ENCODE measurements at places on chromosomes 1 and 21.

DNA sequence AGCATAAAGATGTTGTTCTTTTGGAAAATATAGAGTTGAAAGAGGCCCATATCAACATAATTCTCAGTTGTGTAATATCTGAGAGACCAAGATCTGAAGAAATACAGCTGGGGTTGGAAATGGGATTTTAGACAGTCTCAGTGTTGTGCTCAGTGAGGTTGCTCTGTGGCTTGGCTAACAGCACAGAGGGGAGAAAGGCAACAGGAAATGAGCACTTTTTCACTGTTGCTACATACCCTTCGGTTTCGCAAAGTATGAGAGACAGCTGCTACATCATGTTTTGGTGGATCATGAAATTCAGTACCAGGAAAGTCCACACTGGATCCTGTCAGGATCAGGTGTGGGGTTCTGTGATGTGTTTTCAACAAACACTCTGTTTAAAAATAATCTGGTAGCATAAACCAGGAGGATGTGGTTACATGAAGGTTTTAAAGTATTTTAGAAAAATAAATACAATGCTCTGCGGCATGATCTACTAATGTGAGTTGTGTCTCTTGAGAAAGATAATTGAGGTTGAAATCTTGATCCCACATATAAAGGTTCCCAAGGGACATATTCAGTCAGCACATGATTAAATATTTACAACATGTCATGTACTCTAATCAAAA lies 7.0 kb upstream of the GPR88 start:
- DNase-seq, result no peak

DNA sequence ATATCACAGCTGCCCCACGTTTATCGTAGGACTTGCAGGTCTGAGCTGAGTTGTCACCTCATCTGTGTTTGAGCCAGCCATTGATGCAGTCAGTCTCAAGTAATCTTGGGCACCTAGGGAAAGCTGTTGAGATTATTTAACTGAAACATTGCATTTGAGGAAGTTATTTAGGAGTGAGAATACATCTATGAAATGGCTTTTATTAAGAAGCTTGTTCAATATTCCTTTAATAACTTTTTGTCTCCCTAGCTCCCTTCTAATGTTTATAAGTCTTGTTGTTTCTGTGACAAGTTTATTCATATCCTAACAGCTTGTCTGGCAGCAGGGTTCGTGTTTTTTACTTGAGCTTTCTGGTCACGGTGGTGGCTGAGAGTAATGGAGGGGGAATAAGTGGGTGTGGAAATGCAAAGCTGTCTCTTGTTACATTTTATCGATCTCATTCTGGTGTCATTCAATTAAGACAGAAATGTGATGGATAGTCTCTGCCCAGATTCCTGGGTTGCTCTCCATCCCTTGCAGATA lies 555.9 kb downstream of the USP25 start:
- no peak for DNase-seq

GRCh38 chr21:22711636-22712035 lies 1713.4 kb downstream of the NCAM2 start:
- DNase-seq, result no peak

- no peak for DNase-seq
These were observed 2.0 kb upstream of the NID1 start for GRCh38 chr1:236066828-236067386.

DNA sequence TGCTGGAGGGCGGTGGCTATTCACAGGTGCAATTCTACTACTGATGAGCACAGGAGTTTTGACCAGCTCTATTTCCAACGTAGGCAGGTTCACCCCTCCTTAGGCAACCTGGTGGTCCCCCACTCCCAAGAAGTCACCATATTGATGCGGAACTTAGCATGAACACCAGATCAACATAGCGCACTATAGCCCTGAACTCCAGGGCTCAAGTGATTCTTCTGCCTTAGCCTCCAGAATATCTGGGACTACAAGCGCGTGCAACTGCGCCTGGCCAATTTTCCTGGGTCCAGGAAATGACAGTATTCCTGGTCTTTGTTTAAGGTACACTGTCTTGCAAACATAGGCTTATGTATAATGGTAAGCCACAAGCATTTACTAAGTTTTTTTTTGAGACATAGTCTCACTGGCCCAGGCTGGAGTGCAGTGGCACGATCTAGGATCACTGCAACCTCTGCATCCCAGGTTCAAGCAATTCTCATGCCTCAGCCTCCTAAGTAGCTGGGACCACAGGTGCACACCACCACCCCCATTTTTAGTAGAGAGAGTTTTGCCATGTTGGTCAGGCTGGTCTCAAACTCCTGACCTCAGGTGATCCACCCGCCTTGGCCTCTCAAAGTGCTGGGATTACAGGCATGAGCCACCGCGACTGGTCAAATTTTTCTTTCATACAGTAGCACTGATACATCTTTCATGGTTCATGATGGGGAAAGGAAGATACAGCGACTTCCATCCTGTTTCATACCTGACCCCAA lies 12.6 kb downstream of the MCL1 start:
- DNase-seq, result no peak

GRCh38 chr1:73411479-73411878 lies 786.5 kb downstream of the LRRIQ3 start:
- DNase-seq, result no peak

DNA sequence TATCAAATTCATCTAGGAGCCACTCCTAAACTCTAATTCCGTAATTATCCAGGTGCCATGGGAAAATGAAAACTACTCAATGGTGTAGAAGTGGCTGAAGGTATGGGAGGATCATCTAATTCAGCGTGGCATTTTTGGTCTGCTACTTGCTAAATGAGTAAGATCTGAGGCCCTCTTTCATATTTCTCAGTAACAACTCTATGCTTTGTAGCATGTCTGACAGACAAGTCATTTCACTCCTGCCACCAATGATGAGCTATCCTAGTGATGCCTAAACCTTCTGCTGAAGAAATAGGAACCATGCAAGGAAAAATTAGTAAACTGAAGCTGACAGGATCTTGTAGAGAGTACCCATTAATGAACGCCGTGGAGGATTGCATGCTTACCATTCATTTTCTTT lies 145.3 kb downstream of the NTNG1 start:
- no peak for DNase-seq

DNA sequence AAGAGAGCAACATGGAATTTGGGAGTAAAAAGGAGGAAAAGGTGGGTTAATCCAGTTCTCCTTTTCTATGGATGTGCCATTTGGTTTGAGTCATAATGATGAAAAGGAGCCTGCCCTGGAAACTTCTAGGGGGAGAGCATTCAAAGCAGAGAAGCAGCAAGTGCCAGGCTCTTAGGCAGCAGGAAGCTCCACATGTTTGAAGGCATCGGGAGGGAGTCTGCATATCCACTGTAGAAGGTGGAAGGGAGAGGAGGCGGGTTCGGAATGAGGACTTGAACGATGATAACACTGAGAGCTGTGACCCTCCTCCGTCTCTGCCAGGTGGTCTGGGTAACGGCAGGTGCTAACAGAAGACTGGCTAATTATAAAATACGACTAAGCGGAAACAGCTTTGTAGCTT lies 128.2 kb downstream of the RYR2 start:
- DNase-seq, result no peak

- DNase-seq, result no peak
These were observed 11.9 kb downstream of the AHCYL1 start for GRCh38 chr1:109996476-109996875.

- DNase-seq, result no peak
These were observed 19.0 kb upstream of the MGST3 start for GRCh38 chr1:165612062-165612461.

DNA sequence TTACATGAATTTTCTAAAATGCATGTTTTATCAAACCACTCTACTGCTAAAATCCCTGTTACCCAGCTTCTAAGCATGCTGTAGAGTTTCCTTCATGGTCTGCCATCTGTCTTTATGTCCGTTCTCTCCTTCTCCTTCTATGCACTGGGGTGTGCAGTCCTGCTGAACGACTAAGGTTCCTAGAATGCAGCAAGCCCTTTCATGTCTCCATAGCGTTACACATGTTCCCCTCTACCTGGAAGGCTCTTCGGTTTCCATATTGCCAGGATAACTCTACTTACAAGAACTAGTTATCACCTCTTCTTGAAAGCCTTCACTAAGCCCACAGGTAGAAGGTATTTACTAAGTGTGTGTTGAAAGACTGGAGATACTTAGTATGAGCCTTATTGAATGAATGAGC lies 22.2 kb downstream of the DNM3 start:
- no peak for DNase-seq

DNA sequence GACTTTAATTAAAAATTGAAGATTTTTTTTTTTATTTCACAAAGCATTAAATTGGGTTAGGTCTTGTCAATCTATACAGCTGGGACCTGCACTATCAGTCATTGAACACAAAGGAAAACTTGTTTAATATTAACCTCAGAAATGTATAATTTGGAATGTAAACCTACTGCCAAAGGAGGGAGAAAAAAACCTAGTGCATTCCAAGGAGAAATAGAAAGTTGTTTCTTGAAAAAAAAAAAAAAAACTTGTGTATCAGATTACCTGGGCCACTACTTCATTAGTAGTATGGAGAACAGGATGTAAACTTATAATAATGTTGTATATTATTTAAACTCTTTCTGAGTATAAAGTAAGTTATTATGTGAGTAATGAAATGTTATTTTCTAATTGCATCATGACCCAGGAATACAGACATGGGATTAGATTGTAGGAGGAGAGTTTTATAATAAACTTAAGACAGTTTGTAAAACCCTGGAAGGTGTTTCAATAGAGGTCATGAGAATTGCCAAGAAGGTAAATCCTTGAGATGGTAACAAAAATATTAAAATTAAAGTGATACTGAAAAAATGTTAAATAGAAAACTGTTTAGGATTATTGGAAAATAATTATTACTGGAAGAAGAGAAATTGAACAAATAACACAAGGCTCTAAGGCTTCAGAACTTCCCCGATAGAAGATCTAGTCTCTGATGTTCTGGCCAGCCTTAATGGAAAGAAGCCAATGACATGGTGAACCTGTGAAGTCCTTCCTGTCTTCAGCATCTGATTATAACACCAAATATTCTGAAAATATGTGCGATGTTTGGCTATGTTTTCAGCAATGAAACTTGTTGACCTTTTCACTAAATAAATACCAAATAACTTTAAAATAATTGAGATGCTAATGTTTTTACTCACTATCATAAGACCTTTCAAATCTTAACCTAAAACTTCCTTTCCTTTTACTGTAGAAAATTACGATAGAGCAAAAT lies 412.8 kb upstream of the LYPLAL1 start:
- DNase-seq, result no peak

GRCh38 chr1:110615548-110616130 lies 9.5 kb upstream of the KCNA2 start:
- no peak for DNase-seq

DNA sequence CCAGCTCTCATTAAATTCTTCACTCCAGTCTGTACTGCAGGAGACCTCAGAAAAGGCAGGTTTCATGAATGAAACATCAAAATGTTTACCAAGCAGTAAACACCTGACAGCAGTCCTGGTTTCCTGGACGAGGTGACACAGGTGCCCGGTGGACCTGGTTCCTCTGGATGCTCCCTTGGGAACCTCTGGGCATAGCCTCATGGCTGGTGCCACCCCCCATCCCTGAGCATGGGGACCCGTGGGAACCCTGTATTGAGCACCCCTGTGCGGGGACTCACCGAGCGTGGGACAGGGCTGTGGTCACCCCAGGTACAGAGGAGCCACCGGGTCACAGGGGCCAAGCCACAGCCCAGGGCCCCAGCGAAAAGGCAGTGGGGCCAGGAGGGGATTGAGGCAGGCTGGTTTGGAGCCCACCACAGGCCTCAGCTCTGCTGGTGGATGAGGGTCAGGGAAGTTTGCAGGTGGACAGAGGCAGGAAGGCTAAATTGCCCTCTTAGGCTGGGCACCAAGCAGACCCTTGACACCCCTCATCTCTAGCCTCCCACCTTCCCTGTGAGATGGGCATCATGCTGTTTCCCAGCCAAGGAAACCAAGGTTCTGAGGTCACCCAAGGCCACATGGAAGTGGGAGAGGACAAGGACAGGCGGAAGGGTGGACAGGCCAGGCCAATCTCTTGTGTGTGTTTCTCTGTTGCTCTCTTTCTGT lies 158.4 kb downstream of the PTPRU start:
- no peak for DNase-seq

DNA sequence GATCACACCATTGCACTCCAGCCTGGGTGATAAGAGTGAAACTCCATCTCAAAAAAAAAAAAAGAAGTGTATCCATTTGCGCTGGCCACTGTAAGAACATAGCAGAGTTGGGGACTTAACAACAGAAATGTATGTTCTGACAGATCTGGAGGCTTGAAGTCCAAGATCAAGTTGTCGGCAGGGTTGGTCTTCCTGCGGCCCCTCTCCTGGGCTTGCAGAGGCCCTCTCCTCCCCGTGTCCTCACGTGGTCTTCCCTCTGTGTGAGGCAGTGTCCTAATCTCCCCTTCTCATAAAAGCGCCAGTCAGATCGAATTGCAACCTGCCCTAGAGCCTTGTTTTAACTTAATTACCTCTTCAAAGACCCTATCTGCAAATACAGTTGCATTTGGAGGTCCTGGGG lies 52.6 kb downstream of the MT1HL1 start:
- DNase-seq, result no peak

- DNase-seq, result no peak
These were observed 482.6 kb downstream of the TTLL7 start for GRCh38 chr1:83516369-83516768.

DNA sequence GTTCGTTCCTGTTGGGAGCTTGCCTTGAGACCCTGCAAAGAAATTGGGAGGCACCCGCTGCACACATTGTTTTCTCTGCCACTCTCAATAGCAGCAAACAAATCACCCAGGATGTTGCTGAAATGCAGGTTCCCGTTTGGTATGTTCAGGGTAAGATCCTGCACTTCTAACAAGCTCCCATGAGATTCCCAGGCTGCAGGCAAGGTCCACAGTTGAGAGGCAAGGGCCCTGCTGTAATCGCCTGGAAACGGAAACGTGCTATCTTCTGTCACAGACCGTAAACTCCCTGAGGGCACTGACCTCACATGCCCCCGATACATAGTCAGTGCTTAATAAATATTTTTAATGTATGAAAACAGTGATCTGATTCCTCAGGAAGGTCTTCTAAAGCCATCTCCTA lies 37.8 kb downstream of the XCL1 start:
- no peak for DNase-seq

GRCh38 chr1:209727785-209728184 lies 23.1 kb downstream of the HSD11B1 start:
- DNase-seq, result no peak

GRCh38 chr1:74811436-74812179 lies 78.7 kb downstream of the TYW3 start:
- DNase-seq, result no peak

GRCh38 chr21:37458669-37459276 lies 92.2 kb downstream of the DYRK1A start:
- no peak for DNase-seq
